Umbilical cord (tissue), 2 donors: ENCODE measurements at places on chromosomes 1 and 21. TPM values are rescaled to one million over a fixed set of nuclear protein-coding genes. Genes with fewer than 3 reads are reported as not detected.

PDC gene
- 14.2 TPM for total RNA-seq

TPM3 gene
- total RNA-seq = 156 TPM

TMCO4 gene
- total RNA-seq = 4.1 TPM

MAP3K7CL gene
- total RNA-seq = 19.0 TPM

GRHL3 gene
- 28.4 TPM for total RNA-seq

OVAAL gene
- total RNA-seq = 0.96 TPM

ESRRG gene
- 5.8 TPM for total RNA-seq

ALX3 gene
- total RNA-seq = 0.48 TPM

OR6Y1 gene
- total RNA-seq = 7.7 TPM
